ENCODE measurements at places on chromosomes 4 and X.

DNA sequence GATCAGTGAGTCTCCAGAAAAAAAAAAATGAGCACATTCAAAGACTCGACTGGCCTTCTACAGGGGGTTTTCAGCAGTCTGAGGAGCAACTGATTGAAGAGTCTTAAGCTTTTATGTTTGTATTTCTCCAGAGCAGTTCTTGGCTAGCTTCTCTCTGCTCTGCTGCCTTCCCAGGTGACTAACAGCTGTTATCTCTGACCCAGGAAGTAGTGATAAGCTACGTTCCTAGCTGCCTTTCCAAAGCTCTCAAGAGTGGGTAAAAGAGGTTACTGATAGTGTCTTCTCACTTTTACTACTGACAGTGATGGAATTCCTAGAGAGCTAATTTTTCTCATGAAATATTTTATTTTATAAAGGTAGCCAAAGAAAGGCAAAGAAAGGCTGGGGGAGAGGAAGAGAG lies 66.6 kb downstream of the ENOX2 start:
- DNase-seq: no peak

DNA sequence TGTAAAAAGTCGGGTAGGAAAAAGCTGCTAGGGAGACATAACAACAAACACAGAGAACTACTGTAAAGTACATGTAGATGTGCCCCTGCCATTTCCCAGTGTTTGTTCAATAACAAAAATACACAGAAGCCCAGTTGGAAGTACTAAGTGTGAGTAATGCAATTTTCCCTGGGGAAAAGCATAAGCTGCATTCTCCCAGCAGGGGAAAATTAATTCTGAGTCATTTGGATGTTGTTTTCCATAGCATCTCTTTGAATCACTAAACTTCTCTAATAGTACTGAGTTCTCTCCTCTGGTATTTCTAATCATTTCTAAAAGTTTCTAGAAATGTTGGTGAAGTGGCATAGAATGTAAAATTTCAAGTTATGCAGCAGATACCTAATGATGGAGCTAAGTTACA lies 1114.9 kb downstream of the C4orf33 start:
- DNase-seq: no peak

- no peak for DNase-seq
These were observed 55.5 kb downstream of the SMIM20 start for GRCh38 chr4:25969374-25970155.

DNA sequence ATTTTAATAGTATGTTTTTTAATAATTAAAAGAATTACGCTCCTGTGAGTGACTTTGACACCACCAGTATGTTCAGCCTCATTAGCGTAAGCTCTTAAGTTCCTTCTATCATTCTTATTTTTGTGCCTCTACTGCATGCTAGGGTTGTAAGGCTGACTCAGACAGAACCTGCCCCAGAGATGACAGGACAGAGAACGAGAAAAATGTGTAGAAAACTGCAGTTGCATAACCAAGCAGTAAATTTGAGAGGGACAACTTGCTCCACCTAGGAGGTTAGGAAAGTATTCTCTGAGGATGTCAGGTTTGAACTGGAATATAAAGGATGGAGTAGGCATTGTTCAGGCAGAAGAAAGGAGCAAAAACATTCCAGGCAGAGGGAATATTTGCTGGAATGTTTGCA lies 98.7 kb downstream of the NFKB1 start:
- DNase-seq: no peak

GRCh38 chr4:122783301-122784215 lies 43.1 kb upstream of the FGF2 start:
- peak; percentile 47 for DNase-seq

- DNase-seq: no peak
These were observed 8.9 kb upstream of the ADGRG4 start for GRCh38 chrX:136291824-136292223.

DNA sequence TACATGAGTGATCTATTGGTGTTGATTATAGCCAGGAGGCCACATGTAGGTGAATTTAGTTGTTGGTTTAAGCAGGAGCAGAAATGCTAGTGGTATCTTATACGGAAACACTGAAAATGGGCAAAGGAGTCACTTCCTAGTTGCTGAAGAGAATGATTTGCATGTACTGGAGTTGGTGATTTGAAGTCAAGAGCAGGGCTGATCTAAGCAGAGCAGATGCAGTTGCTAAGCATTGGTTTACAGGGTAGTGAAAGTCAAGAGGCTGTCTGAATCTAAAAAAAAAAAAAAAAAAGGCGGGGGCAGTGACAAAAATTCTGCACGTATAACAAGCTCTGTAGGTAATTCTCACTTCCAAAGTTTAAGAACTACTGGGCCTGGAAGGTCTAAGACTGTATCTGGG lies 90.4 kb upstream of the HPRT1 start:
- no peak for DNase-seq

GRCh38 chr4:78767350-78767749 lies 8.8 kb upstream of the BMP2K start:
- no peak for DNase-seq

DNA sequence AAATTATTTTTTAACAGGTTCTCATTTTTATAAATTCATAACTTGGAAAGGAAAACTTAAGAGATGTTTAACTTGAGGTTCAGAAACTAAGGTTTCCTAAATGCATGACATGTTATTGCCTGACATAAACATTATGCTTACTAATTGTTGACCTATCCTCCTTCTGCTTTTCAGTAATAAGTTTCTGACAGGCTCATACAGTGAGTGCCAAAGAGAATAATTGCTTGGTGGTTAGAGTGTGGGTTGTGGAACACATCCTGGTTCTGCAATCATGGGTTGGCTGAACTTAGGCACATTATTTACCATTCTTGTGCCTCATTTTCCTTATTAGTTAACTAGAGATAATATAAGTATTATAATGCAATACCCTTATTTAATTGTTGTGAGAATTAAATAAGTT lies 56.5 kb downstream of the BMPR1B start:
- no peak for DNase-seq

DNA sequence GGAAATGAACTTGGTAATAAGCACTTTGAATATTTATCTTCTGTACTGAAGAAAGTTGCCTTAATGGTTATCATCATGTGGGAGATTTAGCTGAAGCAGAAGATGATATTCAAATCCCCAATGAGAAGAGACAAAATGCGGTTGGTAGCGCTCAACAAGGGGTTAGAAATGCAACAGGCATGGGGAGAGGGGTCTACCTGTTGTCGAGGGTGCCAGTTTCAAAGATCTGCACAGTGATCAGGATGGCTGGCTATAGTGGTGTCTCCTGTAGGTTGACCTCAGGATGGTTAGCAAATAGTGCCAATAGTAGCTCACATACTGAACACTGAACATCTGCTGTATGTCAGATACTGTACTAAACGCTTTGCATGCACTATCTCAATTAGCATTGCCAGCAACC lies 7.0 kb upstream of the HS6ST2 start:
- no peak for DNase-seq

DNA sequence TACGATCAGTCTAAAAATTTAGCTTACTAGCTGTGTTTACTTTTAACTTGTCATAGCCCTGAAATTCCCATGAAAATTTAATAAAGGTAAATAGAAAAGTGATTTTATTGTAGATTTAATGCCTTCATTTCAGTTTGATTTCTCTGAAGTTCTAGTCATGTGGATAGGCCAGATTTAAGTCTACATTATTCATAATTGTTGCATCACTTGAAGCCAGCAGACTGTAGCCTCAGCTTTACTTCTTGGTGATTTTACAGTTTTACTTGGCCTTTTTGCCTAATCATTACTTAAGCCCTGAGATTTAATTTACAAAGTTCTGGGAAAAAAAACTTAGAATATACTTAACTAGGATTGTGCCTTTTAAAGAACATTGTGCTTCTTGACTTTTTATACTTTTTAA lies 73.5 kb upstream of the FHDC1 start:
- DNase-seq: no peak

DNA sequence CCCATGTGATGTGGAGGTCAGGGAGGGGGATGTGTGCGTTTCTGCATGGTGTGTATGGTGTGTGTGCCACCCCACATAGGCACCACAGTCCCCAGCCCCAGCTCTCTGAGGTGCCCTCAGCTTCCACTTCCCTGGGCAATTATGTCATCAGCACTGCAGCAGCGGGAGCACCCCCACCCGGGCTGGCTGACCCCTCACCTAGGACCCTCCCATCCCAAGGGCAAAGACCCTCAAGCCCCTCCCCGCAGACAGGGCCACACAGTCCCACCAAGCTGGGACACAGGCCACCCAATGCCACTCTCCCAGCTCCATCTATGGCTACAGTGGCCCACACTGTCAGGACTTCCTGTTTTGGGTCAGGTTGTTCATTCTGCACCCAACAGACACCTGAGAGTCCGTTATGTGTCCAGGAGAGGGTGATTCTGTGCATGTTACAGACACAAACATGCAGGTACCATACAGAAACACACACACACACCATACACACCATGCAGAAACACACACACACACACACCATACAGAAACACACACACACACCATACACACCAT lies 75.2 kb downstream of the JAKMIP1 start:
- no peak for DNase-seq

- DNase-seq: no peak
These were observed 54.9 kb downstream of the PHOX2B start for GRCh38 chr4:41693629-41694028.

DNA sequence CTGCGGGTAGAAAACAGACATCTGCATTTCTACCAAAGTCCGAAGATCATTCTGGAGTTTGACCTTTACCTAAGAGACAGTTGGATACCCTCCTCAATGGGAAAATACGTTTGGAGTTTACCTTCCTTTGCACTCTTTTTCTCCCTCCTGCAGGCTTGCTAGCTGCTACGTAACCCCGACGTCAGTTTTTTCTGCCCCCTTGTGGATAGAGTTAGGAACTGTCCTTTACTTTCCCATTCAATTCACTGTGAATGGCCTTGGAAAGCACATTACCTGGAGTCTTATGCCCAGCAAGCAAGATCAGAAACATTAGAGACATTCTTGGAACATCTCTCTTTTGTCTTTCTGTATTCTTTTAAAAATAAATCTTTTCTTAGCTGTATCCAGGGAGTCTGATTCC lies 250.7 kb downstream of the NAP1L3 start:
- no peak for DNase-seq

DNA sequence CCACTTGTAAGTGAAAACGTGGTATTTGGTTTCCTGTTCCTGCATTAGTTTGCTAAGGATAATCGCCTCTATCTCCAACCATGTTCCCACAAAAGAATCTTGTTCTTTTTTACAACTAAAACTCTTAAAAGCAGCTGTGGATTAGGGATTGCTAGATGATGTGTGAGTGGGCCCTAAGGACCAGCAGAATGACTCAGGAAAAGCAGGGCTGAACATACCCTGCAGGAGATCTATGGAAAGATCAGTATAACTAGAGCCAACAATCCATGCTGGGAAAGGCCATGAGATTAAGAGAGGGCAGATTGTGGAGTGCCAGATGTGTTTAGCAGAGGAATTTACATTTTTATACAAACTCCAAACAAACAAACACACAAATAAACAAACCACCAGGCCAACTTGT lies 128.4 kb upstream of the TMEM164 start:
- DNase-seq: no peak

GRCh38 chr4:151195801-151196200 lies 81.2 kb upstream of the PRSS48 start:
- no peak for DNase-seq

DNA sequence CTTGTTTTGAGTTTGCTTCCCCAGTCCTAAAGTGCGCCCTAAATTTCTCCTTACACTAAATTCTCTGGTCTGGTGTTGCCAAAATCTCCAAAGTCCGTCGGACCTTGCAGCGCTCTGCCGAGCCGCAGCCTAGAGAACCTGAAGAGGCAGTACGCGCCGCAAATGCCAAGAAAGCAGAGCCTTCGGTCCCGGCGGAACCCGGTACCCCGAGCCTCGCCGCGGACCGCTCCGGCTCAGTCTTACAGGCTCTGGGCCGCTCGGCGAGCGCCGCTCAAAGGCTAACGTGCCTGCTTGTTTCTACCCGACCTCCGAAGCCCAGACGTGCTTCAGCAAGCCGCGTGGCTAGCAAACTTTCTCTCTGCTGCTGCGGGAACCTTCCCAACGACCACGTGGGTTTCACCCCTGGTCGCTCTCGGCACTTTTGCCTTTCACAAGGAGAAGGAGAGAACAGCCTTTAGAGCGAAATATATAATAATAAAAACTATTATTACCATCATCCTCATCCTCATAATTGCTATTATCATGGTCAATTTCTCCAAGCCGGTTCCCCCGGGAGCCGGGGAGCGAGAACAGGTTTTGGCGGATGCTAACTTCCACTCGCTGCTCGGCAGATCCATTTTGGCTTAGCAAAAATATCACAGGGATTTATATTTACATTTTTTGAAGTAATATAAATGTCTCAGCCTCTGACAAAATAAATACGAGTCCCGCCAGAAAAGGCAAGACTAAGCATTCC lies 2.2 kb upstream of the HTR2C start:
- no peak for DNase-seq

- no peak for DNase-seq
These were observed 29.8 kb downstream of the OPHN1 start for GRCh38 chrX:68403522-68403921.

DNA sequence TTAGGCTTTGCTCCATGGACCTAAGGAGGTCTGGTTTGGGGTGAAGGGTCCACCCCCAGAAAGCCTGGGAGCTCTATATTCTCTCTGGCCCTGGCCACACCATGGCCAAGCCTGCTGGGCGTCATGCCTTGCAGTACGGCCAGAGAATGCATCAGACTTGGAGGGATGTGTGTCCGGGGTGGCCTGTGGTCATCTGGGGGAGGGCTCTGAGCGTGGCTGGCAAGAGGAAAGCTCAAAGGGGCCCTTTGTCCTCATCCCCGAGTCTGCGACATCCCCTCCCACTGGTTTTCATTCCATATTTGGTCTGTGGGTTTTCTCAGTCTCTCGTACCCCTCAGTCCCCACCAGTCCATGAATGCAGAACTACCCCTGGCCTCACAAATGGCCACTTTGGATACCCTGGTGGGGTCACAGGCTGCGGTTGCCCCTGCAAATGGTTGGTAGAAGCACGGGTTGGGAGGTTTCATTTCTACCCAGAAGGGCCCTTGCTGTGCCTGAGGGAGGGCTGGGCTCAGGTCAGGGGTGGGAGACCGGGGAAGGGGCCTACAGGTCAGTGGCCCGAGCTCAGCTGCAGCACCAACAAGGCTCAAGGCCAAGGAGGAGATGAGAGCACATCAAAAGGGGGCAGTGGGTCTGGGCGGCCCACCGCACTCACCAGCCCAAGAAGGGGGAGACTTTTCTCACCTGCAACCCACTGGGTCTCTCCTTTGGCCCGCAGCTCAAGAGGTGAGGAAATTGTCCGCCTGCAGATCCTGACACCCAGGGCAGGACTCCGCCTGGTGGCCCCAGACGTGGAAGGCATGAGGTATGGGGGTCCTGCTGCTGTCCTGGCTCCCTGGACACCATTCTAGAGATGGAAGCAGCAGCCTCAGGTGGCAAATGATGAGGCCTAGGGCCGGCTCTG lies 30.2 kb downstream of the ZNF185 start:
- peak; percentile 14 for DNase-seq

DNA sequence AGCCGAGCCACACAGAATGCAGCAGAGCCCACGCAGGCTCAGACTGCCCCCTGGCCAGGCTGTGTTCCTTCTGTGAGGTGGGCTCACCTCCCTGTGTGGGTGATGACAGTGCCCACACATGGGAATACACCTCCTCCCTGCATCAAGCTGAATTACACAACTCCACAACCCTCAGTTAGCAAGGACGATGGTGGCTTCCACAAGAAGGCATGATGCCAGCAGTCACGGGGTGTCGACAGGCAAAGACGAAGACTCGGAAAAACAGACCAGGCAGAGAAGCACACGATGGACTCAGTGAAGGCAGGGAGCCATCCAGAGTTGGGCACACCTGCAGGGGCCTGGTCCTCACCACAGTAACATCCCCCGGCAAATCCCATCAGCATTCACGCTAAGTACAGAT lies 12.1 kb downstream of the LETM1 start:
- no peak for DNase-seq

- DNase-seq: no peak
These were observed 20.9 kb upstream of the MSANTD1 start for GRCh38 chr4:3227878-3228675.
